WTC11 (cell line): ENCODE measurements at places on chromosomes 13 and 19. TPM values are rescaled to one million over a fixed set of nuclear protein-coding genes. Genes with fewer than 3 reads are reported as not detected.

Gene PALM
- total RNA-seq: 17.7 to 25.6 TPM (median 22.1 TPM) in 3 replicates

Gene ZNF835
- total RNA-seq: 0.16 to 0.17 TPM in 2 of 3 replicates, not detected in the other

Gene DNAAF3
- total RNA-seq: 4.0 to 5.9 TPM (median 5.6 TPM) in 3 replicates

Gene MUC16
- 0.04 to 0.09 TPM (median 0.07 TPM) in 3 replicates for total RNA-seq

Gene ITGBL1
- total RNA-seq: 0.09 to 0.22 TPM (median 0.11 TPM) in 3 replicates

DNA sequence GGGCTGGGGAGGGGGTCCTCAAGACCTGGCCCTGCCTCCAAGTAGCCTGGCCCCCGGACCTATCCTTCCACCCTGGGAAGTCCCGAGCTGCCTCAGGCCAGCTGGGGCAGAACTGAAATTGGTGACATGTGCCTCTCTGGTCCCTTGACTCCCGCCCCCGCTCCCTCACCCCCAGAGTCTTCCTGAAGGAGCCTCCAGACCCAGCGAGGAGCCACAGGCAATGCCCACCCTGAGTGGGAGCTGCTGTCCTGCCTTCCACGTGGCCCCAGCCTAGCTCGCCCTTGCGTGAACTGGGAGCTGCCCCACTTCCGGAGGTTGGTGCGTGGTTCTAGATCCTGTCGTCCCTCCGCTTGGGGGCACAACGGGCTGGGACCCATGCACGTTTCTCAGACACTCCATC, 34.6 kb downstream of the CEBPA start:
- no peaks in the 10 kb centered on the region for H3K27me3 ChIP-seq
- H3K36me3 ChIP-seq: no peaks in the 10 kb centered on the region
- no peak for DNase-seq
- H3K27ac ChIP-seq: no peak overlapping the region

DNA sequence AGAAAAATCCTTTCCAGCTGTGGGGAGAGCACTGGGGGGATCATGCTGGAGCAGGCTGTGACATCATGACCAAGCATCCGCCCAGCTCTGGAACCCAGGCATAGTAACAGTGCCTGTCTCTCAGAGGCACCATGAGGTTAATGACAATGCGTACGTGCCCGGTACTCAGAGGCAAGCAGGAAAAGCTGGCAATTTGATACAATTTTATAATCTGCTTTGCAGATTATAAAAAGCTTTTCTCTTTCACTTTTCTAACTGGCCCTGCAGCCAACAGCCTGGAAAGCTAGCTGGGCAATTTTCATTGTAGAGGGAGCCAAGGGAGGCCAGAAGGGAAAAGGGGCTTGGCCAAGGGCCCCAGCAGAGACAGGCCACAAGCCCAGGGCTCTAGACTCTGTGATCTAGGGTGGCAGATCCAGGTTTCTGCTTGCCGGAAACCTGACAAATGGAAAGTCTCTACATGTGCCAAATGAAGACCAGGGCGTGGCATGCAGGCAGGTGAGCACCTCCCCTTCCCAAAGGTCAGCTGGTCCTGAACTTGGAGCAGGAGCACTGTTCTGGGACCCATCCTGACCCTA, 22.7 kb downstream of the VRK3 start:
- H3K4me1 ChIP-seq: no peaks in the 10 kb centered on the region; the same call in 1 of the 2 replicates
- no peak overlapping the region for H3K4me3 ChIP-seq
- H3K36me3 ChIP-seq: peaks cover 16% of the 10 kb centered on the region

- no peaks in the 10 kb centered on the region for H3K27me3 ChIP-seq
- peak overlapping the region; percentile 97 for H3K27ac ChIP-seq
- peaks cover 3% of the 10 kb centered on the region for H3K36me3 ChIP-seq
Observed at GRCh38 chr19:35715981-35716800, 1.6 kb upstream of the KMT2B start.

DNA sequence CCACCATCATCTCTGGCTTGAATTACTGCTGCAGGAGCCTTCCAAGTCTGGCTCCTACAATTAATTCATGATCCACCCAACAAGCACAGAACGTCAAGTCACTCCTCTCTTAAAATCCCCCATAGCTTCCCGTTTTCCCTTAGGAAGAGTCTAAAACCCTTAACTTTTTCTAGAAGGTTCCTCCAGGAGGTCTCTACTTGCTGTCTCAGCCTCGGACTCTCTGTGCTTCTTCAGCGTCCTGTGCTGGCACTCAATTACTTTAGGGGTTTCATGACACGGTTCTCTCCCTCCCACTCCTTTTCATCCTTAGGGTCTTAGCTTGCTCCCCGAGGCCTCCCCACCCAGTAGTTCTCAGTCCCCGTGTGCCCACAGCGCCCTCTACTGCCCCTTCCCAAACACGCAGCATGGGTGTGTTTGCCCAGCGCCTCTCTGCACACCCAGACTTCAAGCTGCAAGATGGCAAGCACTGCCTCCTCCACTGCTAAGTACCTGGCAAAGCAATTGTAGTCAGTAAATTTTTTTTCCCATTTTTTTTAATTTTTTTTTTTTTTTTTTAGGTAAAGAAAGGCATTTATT, 25.8 kb upstream of the MAP3K10 start:
- H3K27me3 ChIP-seq: no peaks in the 10 kb centered on the region; the same call in 1 of the 2 replicates
- H3K36me3 ChIP-seq: no peaks in the 10 kb centered on the region
- H3K4me3 ChIP-seq: no peak overlapping the region
- DNase-seq: peak; percentile 90
- 0 out of 2 replicates have a peak overlapping the region, but pooled peaks have one; percentile 78 for H3K27ac ChIP-seq

- no peaks in the 10 kb centered on the region for H3K36me3 ChIP-seq
- H3K27ac ChIP-seq: no peak overlapping the region
- H3K4me1 ChIP-seq: peaks cover 14% of the 10 kb centered on the region
- peaks cover 17% of the 10 kb centered on the region for H3K27me3 ChIP-seq
Observed at GRCh38 chr19:8269724-8270123, 38.4 kb downstream of the CD320 start.

DNA sequence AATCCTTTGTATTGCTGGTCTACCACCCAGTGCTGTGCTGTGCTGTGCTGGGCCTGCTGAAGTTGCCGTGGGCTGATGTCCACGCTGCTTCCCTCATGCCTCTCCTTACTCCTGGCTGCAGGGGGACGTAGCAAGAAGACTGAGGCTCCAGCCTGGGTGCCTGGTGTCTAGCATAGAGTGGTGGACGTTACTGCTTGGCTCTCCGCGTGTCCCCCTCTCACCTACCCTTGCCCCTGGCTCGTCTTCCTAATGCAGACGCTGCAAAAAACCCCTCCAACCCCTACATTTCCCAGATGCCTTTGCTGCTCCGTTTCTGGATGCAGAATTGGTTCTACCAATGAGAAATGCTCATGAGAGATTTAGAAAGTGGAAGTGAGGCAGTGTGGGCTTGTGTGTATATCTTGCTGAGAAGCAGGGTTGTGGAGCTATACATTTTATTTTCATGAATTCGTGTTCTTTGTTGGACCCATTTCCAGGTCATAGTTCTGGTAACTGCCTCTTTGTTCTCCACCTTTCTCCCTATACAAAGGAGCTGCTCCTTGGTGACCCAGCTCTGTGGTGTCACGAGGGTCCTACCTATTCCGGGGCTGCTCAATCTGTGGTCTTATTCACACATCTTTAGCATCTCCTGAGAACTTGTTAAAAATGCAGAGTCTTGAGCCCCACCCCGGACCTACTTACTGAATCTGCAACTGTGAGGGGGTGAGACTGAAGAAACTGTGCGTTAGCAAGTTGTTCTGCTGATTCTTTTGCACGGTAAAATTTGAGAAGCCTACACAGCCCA, 7.9 kb upstream of the DENND1C start:
- H3K36me3 ChIP-seq: no peaks in the 10 kb centered on the region
- H3K27ac ChIP-seq: no peak overlapping the region
- H3K4me3 ChIP-seq: no peak overlapping the region
- DNase-seq: no peak
- peaks cover 17% of the 10 kb centered on the region for H3K27me3 ChIP-seq
- H3K4me1 ChIP-seq: no peaks in the 10 kb centered on the region

DNA sequence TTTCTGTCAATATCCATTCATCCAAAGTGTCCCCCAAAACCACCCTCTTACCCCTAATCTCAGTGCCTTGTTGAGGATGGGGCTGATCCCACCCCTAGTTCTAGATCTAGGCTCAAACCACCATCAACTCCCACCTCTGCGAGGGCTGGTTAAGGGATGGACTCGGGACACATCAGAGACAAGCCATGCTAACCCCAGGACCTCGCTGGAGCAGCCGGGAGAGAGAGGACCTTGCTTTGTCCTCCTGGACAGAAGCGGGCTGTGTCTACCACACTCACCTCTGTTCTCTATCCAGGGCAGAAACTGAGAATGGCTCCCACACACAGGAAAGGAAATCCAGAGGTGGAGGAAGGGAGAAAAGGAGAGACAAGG, 90.8 kb upstream of the UQCRFS1 start:
- no peak overlapping the region for H3K27ac ChIP-seq
- H3K36me3 ChIP-seq: no peaks in the 10 kb centered on the region
- peaks cover 5% of the 10 kb centered on the region for H3K4me1 ChIP-seq
- H3K4me3 ChIP-seq: no peak overlapping the region
- peaks cover 5% of the 10 kb centered on the region for H3K27me3 ChIP-seq
- no peak for DNase-seq
